ENCODE measurements at places on chromosomes 2 and 18. TPM values are rescaled to one million over a fixed set of nuclear protein-coding genes. Genes with fewer than 3 reads are reported as not detected.

Gene CERS6
- 6.9 TPM for polyA plus RNA-seq

Gene PLGLB2
- 0.12 TPM for polyA plus RNA-seq

- no peak for DNase-seq
Observed at GRCh38 chr2:7516484-7517063, 599.4 kb downstream of the RNF144A start.

DNA sequence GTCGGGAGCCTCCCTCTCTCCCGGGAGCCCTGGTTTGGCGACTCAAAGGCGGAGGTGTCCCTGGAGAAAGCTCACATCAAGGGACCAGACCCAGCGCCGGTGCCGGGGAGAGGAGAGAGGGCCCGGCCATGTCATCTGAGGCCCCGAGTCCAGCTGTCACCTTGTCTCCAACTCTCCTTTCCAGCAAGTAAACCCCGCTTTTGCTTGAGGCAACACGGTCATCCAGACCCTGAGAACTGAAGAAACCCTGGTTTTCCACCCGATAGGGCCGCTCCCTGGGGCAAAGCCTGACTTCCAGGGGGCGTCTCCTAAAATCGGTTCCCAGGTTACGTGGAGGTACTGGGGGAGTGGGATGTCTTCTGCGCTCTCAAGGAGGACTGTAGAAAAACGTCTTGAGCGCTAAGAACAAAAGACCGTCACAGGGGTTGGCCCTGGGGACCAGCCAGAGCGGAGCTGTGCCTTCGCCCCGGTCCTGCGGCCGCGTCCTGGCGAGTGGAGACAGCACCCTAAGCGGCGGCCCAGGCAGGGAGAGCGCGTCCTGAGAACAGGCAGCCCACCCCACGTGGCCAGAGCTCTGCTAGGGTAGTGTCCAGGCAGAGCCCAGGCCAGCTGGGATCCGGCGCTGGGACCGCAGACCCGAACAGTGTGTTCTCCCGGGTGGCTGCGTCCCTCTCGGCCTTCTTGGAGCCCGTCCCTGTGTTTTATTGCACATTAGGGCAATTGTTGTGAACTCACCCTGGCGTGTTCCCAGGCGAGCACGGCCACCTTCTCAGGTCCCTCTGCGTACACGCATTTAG is 55.7 kb downstream of the TMEM18 start:
- no peak for DNase-seq

- DNase-seq = peak; percentile 49
Observed at GRCh38 chr18:58858591-58859468, 5.8 kb upstream of the ZNF532 start.
